Muscle of back (tissue), 13 donors: ENCODE measurements at places on chromosomes 1 and 21. TPM values are rescaled to one million over a fixed set of nuclear protein-coding genes. Genes with fewer than 3 reads are reported as not detected.

RSPO1 gene
- polyA plus RNA-seq = not detected

C1orf198 gene
- polyA plus RNA-seq = 86.4 TPM

ACTN2 gene
- 1,815 TPM for polyA plus RNA-seq

AGT gene
- 22.0 TPM for polyA plus RNA-seq

LEPROT gene
- polyA plus RNA-seq = 60.8 TPM

HOOK1 gene
- 1.2 TPM for polyA plus RNA-seq

NRIP1 gene
- 47.0 TPM for polyA plus RNA-seq

DNA sequence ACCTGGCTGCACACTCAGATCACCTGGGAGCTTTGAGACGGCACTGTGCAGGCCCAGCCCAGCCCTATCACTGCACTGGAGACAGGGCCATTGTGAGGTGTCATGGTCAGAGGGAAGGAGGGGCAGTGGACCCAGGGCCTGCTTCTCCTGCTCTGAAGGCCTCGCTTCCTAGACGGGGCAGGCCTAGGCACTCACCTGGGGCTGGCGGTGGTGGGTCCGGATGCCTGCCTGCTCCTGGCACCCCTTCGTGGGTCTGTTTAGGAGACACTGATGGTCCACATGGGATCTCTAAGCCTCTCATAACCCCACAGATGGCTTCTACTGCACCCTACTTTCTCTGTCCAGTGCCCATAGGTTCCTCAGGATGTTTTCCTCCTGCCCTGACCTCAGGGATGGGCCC, 230.9 kb downstream of the MATN1 start:
- DNase-seq = no peak

- DNase-seq = no peak
These were observed 28.4 kb downstream of the CD48 start for GRCh38 chr1:160682983-160683865.

DNA sequence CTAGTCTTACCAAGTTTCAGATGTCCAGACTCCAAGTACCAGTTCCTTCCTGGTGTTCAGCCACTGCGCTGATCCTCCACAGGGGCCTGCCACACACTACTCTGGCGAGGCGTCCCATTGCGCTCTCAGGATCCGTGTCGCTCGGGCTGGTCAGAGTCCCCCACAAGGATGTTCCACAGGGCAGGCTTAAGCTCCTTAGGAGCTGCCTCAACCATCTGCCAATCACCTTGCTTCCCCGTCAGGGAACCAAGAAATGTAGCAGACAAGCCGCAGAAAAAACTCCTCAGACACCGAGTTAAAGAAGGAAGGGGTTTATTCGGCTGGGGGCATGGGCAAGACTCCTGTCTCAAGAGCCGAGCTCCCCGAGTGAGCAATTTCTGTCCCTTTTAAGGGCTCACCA, 9.8 kb downstream of the OR2W3 start:
- DNase-seq = no peak

- DNase-seq = peak; percentile 72
These were observed 36.6 kb upstream of the SLC44A3 start for GRCh38 chr1:94783342-94784189.

- DNase-seq = no peak
These were observed 10.9 kb downstream of the POMGNT1 start for GRCh38 chr1:46187106-46187869.

GRCh38 chr1:235843461-235843961, 23.2 kb downstream of the LYST start:
- DNase-seq = peak; percentile 50

GRCh38 chr1:18592368-18592767, 38.3 kb upstream of the PAX7 start:
- no peak for DNase-seq
